ENCODE measurements at places on chromosomes 7 and 10. TPM values are rescaled to one million over a fixed set of nuclear protein-coding genes. Genes with fewer than 3 reads are reported as not detected.

Gene CHST15
- total RNA-seq: 4.7 TPM

Gene TAS2R3
- total RNA-seq: 3.5 TPM

Gene GSDME
- total RNA-seq: 65.0 TPM

Gene OR13A1
- not detected for total RNA-seq

Gene SDK1
- total RNA-seq: 1.6 TPM

Gene RSPH10B
- total RNA-seq: not detected

Gene MLXIPL
- not detected for total RNA-seq

Measured in placental epithelial cell (primary cell).